ENCODE measurements at places on chromosomes 2 and 18. TPM values are rescaled to one million over a fixed set of nuclear protein-coding genes. Genes with fewer than 3 reads are reported as not detected.

CDH7 gene
- 1.0 TPM for total RNA-seq

DNA sequence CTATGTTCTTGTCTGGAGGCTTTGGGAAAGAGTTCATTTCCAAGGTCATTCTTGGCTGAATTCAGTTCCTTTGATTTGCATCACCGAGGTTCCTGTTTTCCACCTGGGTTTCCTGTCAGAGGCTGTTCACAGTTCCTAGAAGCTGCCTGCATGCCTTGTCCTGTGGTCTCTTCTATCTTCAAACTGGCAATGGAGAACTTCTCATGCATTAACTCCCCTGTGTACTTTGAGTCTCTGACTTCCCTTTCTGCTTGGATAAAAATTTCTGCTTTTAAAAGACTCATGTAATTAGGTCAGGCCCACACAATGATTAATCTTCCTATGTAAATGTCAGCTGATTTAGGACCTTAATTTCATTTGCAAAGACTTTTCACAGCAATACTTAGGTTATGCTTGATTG lies 499.3 kb upstream of the FANCL start:
- no peak for DNase-seq

DNA sequence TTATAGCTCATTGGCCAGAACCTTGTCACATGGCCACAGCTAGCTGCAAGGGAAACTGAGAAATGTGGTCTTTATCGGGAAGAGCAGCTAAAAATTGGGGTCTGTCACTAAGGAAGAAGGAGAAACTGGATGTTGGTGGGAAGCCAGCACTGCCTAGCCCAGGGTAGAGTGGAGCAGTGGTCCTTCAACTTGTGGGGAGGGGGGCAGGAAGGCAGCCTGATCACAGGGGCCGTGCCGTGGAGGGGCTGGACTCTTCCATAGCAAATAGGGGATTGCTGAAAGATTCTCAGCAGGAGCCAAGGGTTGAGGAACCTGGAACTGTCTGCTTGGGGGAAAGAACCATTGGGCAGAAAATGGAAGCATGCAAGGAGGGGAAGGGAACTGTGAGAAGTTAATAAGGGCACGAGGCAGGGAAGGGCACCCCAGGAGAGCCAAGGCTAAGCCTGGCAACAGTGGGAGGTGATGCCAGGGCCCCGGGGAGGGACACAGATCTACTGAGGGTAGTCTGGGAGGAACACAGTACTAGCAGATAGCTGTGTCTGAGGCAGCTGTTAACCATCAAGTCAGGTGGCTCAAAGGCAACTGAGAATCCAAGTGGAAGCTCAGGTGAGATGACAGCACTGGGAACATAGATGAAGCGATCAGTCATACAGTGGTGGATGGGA lies 5.9 kb upstream of the NEURL3 start:
- DNase-seq: no peak

GMCL1 gene
- total RNA-seq: 23.6 TPM

GIGYF2 gene
- total RNA-seq: 106 TPM

MLPH gene
- total RNA-seq: 393 TPM

SERPINB5 gene
- 7.3 TPM for total RNA-seq

Measured in prostate gland (tissue), 2 donors.